ENCODE measurements at places on chromosomes 3 and 15.

GRCh38 chr3:50008931-50009330, 69.0 kb downstream of the RBM6 start:
- peak; percentile 42 for DNase-seq

GRCh38 chr3:145678401-145678800, 482.6 kb downstream of the PLOD2 start:
- DNase-seq, result peak; percentile 48

- no peak for DNase-seq
Observed at GRCh38 chr3:111603679-111604078, 8.5 kb upstream of the ZBED2 start.

DNA sequence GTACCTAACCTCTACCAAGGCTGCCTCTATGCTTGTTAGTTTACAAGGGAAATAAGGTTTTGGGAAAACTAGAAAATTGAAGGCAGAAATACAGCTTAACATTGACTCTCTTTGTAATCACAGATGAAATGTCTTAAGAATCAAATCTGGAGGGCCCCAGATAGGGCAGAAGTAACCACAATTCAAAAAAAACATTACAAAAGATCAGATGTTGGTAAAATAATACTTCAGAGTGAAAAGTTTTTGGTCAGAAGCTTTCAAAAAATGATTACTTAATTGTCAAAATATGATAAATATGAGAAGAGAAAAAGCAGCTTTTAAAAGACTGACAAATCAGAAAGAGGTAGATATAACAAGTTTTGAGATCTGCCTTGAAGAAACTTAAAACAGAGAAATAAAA, 425.1 kb upstream of the NECTIN3 start:
- no peak for DNase-seq

- no peak for DNase-seq
Observed at GRCh38 chr15:89443581-89443980, 52.8 kb downstream of the RHCG start.

DNA sequence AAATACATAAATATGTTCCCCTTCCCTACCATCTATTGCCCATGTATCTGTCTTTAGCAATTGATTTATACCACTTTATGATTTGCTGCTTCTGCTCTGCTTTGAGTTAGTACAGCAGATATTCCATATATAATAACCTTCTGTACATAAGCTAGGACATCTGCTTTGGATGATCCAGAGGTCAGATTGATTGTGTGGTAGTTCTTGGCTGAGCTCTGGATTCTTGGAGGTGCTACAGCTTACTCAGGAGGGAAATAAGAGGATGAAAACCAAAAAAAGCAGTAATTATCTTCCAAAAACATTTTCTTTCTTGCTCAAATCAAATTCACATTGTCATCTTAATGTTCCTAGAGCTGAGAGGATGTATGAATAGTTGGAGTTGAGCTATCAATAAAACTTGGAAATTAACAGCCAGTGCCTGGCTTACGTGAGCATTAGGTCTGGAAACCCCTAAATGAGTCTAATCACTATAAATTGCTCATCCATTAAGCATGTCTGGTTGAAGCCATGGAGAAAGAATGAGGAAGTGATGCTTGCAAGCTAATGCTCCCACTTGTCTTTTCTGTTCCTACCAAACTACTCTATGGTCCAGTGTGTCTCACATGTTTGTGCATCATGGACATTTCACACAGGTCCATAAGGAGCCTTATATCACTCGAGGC, 36.3 kb upstream of the TMEM42 start:
- peak; percentile 71 for DNase-seq

DNA sequence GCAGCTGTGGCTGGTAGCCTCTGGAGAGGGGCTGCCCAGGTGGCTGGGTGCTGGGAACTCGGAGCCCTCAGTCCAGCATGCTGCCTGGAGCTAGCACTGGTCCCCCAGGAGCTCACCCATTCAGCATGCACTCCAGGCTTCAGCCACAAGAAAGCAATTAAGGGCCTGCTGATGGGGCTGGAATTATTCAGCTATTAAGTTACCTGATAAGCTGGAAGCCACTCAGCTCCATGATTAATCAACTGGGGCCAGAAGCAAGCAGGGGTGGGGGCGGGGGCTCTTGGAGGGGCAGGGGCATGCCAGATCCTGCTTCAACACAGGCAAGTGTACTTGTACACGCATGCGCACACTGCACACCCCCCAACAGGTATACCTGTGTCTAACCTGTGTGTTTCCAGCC, 22.1 kb upstream of the TMEM115 start:
- DNase-seq, result no peak

DNA sequence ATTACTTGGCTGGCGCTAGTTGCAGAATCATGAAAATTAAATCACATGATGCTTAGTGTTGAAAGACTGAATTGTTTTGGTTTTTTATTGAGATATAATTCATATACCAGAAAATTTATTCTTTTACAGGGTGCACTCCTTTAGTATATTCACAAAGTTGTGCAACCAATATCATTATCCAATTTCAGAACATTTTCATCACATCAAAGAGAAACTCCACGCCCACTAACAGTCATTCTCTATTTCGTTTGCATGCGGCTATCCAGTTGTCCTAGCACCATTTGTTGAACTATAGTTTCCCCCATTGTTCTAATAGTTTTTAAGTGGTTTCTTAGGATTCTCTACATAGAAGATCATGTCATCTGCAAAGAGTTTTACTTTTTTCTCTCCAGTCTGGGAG, 3.7 kb downstream of the EHD4 start:
- no peak for DNase-seq

DNA sequence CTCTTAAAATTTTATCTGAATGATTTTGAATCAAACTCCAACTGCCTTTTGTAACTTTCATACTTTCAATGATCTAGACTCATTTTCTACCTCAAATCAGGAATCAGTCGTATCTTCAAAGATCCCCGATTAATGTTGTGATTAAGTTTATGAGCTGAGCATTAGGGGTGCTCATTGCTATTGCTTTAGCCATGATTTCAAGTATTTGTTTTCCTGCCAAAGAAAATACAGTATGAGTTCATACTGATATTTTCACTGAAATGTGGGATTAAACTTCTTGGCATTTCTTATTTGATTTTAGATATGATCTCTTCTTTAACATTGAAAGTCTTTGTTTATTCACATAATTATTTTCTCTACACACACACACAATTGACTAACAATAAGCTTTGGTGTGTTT, 785.6 kb downstream of the NTRK3 start:
- no peak for DNase-seq

GRCh38 chr3:190865828-190866227, 3.3 kb upstream of the GMNC start:
- no peak for DNase-seq

DNA sequence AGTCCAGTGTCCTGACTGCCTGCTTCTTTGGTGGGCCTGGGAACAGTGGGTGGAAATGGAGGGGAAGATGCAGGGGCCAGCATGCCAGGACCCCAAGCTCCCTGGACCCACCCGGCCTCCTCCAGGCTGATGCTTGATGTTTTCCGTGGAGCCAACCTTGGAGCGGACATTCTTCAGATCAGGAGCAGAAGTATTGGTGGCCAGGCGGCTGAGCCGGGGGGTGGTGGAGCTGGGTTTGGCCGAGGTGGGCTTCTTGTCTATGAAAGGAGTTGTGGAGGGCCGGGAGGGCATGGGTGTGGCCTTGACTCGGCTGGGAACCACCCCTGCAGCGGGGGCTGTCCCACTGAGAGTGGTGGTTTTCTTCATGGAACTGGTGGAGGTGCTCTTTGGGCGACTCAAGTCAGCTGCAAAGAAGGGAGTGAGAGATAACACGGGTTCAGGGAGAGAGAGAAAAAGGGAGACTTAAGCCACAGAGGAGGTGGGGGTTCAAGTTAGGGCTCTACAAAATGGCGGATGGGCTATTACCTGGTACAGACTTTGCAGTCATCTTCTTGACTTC, 67.8 kb downstream of the DHX30 start:
- no peak for DNase-seq

DNA sequence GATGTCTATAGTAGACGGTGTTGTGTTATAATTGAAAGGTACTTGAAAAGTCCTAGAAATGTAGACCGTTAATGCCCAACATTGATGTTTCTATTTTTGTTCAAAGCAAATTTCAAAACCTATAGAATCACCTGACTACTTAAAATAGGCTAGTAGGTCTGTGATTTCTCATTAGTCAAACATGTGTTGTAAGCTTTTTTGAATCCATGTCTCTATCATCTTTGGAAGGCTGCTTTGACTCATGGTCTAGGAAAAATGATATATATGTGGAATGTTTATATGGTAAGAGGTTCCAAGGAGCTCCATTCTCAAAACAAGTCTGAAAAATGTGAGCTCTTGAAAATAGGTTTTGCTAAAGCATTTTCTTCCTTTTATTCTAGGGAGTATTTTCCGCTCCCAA, 375.3 kb downstream of the LPP start:
- DNase-seq, result peak; percentile 58

DNA sequence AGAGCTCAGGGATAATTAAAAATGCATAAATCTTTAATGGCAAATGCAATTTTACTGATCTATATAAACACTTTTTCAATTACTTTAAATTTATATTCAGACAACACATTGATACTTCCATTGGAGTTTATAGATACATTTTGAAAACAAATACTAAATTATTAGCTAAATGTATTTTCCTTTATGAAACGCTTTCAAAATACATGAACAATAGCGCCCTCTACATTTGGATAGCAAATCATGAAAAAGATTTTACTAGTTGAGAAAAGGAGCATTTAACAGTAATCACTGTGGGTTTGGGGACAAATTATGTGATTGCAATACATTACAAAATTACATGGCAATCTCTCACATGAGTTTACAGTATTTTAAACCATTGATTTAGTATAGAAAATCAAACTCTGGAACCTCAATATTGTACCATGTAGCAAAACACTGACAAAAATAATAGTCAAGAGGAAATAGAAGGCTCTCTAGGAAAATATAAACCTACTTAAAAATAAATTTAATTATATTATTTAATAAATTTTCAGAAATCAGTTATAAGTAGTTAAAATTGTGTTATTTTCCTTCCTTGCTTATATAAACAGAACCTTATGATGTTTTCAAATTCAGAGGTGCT, 207.9 kb downstream of the ZIC1 start:
- peak; percentile 71 for DNase-seq

GRCh38 chr3:19347671-19348070, 199.4 kb downstream of the KCNH8 start:
- no peak for DNase-seq

- peak; percentile 63 for DNase-seq
Observed at GRCh38 chr3:30161375-30161774, 445.0 kb upstream of the TGFBR2 start.

GRCh38 chr3:129500334-129500658, 28.1 kb upstream of the RHO start:
- no peak for DNase-seq

DNA sequence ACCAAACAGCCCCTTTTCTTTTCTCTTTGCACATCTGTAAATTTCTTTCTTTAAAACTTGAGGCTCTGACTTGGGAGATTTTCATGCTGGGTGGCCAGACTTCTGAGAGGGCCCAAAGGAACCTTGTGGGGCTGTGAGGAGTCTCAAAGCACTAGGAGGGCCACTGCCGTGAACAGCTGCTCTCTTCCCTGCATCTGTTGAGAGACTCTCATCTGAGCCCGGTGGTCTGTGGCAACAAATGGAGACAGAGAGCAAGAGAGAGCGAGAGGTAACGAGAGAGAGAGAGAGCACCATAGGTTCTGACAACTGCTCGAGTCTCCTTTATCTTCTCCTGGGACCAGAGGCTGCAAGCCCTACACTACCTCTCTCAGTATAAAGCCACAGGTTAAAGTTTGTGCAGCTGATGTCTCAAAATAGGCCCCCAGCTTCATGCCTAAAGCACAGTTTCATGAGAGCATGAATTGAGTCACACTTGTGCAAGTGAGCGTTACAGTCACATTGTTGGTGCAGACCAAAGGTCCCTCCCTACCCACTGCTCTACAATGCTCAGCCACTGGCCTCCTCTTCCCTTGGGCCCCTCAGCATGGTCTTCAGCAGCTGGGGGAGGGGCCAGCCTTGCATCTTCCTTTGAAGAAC, 60.7 kb downstream of the ZNF621 start:
- no peak for DNase-seq

DNA sequence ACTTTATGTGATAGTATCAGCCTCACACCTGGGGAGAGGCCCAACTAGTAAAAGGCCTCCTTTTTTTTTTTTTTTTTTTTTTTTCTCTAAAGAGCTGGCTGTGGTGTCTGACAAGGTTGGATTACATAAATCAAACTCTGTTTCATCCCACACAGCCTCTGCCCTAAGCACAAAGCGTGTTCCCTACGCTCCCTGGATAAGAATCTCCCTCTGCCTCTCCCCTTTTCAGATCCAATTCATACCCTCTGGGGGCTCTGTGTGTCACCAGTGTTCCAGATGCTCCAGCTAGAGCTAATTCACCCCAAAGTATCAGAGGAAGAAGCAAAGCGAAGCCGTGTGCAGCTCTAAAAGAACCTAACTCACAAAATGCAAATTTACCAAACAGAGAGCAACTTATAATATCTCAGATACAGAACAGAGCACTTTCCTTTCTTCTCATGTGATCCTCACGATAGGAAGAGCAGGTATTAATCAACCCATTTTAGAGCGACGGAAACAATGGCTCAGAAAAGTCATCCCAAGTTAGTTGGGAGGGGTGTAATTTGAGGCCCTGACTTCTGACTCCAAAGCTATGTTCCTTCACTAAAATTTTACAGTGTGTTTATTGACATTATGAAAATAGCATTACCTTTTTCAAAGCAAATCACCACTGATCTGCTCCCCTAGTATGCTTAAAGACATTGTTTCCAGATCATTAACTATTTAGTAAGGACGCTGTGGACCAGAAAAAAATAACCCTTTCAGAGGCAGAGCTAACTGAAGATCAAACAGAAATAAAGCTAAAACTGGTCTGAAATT, 12.4 kb downstream of the BMF start:
- no peak for DNase-seq

DNA sequence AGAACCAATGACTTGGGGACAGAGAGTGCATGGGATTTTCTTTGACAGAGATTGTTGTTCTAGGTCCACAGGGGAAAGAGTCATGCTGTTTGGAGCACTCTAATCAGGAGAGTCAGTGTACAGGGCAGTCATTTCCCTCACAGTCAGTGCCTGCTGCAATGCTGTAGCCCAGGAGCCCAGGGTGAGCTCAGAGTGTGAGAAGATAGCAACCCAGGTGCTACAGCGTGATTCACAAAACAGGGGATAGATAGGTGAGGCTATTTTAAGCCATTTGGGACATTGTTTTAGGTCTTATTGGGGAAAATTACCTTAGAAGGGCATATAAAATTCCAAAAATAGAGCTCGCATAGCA, 37.3 kb downstream of the LNP1 start:
- peak; percentile 3 for DNase-seq

DNA sequence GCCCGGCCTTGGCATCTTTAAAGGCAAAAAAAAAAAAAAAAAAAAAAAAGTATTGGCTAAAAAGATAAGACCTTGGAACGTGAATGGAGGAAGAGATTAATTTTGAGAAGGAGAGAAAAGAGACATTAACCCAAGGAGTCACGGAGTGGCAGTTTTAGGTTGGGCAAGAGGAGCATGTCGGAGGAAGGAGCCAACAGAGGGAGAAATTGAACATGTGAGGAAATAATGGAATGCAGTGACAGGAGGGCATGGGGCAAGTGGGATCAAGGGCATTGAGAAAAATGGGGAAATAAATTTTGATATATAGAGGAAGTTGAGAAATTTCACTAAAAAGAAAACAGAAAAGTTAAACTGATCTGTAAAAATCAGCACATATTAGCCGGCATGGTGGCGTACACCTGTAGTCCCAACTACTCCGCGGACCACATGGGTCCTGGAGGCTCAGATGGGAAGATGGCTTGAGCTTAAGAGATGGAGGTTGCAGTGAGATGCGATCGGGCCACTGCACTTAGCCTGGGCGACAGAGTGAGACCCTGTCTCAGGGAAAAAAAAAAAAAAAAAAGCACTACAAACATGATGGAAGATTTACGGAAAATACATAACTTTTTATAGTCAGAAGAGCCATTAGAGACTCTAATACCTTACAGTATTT, 1.2 kb downstream of the HAUS2 start:
- no peak for DNase-seq

GRCh38 chr3:122258757-122259371, 66.2 kb upstream of the CSTA start:
- DNase-seq, result peak; percentile 56
